ENCODE measurements at places on chromosomes 5 and 9.

DNA sequence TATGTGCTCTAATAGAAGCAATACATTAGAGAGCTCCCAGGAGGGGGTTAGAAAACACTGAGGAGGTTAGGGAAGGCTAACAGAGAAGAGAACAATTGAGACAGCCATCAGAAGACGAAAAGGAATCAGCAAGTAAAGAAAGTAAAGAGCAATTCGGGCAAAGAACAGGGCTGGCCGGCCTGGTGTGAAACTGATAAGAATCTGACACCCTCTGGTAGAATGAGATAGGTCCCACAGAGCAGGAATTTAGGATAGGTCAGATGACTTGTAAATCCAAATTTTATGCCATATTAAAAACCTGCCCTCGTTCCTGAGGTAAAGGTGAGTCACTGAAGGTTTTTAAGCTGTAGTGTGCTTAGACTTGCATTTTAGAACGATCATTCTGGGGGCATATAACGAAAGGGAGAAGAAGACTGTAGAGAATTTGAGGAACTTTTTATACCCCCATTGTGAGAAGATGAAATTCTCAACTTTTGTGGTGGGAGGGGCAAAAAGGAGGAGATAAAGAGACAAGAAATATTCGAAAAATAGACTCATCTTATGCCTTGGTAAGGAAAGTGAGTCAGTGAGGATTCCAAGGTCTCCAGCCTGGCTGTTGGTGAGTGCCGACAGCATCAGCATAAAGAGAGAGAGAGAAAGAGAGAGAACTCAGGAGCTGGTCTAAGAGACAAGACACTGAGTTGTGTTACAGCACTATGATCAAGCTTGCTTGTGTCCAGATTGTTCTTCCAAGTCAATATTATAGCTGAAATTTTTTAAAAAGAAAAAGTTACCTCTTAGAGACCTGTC lies 51.3 kb downstream of the TMEM167A start:
- no peak for DNase-seq

GRCh38 chr9:93138171-93138764 lies 4.2 kb upstream of the NINJ1 start:
- DNase-seq, result no peak

DNA sequence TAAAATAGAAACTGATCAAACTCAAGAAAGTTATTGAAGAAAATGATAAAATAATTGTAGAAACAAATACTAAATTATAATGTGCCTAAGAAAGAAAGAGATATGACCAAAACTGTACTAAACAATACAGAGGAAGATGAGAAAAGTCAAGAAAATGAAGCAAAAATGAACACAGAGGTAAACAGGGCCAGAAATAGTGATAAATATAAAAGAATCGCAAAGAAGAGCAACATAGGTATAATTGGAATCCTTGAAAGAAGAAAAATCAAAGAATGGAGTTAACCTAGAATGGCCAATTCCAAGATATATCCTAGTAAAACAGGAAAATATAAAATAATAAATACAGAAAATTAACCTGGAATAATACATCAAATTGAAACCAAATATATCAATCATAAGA lies 69.6 kb downstream of the CSF2 start:
- no peak for DNase-seq

GRCh38 chr9:129145841-129146292 lies 32.2 kb downstream of the IER5L start:
- no peak for DNase-seq

GRCh38 chr5:168227973-168228615 lies 63.4 kb upstream of the WWC1 start:
- DNase-seq, result no peak

DNA sequence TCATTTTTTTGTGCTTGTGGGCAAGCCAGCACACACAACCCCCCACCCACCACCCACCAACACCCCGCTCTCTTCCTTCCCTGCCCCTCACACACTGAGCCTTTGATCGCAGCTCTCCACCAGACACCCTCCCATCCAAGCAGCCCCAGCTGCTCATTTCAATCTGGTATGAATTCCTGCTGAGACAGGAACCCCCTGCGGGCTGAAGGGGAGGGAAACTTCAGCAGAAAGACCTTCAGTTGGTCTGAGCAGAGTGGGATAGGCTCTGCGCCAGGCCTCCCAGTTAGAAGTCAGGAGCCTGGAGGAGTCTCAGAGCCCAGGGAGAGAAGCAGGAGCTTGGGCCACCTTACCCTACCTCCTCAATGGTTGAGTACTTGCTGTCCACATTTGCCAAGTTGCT lies 7.2 kb downstream of the PCDHGC5 start:
- DNase-seq, result no peak
